ENCODE measurements at places on chromosomes 4 and X. TPM values are rescaled to one million over a fixed set of nuclear protein-coding genes. Genes with fewer than 3 reads are reported as not detected.

GRCh38 chr4:17559709-17560048, 17.3 kb upstream of the LAP3 start:
- DNase-seq = no peak

GRCh38 chrX:118114971-118115370, 1.6 kb downstream of the KLHL13 start:
- no peak for DNase-seq

DNA sequence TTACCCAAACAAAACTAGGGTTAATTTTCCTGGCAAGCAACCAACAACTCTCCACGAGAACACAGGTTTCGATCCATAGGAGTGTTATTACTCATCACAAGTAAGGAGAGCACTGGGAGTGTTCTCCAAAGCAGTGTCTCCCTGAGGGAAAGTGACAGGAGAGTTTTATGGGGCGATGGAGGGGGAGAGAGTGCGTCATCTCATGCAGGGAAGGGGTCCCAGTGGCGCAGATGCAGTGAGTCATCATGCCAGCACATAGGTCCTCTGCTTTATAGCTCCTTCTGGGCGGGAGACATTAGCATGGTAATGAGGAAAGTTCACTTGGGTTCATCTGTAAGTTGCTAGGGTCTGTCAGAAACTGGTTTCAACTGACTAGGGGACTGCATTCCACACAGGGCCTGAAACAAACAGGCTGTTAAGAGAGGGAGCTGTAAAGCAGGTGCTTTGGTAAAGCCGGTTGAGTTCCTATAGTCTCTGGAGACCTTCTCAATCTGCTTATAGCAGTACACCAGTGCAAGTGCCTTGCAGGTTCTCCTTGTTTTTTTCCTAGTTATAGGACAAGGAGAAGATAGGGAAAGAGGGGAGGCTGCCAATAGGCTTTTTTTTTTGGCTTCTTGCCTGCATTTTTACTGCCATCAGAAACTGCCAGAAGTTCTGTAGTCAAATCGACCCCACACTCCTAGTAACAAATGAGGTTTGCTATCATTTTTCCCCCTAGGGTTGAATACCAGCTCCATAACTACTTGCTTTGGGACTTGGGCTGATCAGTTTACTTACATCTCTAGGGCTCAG, 12.8 kb upstream of the BOD1L1 start:
- DNase-seq = peak; percentile 71

- peak; percentile 26 for DNase-seq
These were observed 340.9 kb upstream of the CTSO start for GRCh38 chr4:156294577-156294976.

DNA sequence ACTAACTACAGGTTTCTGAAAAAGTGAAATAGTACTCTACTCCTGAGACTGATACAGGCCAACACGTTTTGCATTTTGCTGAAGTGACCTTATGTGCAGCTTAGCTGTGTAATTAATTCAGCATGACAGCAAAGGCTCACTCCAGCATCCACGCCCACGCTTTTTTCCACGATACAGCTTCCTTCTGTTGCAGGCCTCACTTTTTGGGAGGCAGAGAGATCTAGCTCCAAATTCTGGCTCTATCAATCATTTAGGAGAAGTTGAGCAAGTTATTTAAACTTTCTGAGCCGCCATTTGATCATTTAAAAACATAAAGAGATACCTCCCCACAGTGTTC, 160.3 kb downstream of the AFAP1 start:
- DNase-seq = no peak

DNA sequence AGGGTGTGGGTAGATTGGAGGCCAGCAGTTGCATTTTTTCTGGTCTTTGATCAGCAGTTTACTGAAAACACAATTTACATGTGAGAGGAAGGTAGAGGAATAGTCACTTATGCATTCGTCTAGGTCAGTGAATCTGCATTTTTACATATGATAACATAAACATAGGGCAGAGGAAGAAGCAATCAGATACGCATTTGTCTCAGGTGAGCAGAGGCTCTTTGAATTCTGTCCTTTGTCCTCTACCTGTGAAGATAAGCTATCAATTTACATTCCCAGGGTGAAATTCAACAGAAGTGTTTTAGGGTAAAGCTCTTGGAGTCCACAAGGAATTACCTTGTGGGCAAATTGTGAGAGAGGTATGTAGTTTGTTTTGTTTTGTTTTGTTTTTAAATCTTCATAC, 306.5 kb downstream of the MAGEB5 start:
- DNase-seq = peak; percentile 25

GRCh38 chrX:119775517-119776238, 15.8 kb downstream of the RPL39 start:
- no peak for DNase-seq

DNA sequence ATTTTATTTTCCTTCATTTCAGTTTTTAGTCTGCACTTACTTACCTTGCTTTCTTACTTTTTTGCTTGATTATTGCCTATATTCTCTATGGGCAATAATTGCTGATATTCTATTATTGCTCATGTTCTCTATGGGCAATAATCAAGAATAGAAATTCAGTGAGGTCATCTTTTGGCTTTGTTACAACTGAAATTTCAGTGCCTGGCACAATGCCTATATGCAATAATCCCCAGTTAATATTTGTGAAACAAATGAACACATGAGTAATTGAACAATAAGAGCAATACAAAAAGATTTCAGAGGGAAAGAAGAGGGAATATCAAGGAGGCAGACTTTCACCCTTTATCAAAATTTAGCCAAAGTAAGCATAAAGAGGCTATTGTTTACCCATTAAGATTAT, 48.6 kb upstream of the ARSJ start:
- no peak for DNase-seq

- no peak for DNase-seq
These were observed 73.2 kb upstream of the MXD4 start for GRCh38 chr4:2334826-2335728.

DNA sequence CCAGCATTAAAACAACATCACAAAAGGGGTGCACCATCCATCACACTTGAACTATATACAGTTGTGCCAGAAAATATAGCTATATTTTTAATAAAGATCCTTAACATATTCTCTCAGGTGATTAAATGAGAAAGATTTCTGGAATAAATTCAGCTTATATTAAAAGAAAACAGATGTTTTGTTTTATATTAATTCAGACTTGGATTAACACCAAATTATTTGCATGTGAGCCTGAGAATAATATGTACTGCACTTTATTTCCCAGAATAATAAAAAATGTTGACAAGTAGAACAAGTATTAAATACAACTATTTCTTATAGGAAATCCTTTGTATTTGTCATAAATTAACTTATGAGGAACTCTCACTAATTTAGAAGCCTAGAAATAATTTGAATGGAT, 1467.4 kb downstream of the RAPGEF2 start:
- no peak for DNase-seq

GRCh38 chr4:15413623-15414019, 14.2 kb upstream of the C1QTNF7 start:
- DNase-seq = no peak

DNA sequence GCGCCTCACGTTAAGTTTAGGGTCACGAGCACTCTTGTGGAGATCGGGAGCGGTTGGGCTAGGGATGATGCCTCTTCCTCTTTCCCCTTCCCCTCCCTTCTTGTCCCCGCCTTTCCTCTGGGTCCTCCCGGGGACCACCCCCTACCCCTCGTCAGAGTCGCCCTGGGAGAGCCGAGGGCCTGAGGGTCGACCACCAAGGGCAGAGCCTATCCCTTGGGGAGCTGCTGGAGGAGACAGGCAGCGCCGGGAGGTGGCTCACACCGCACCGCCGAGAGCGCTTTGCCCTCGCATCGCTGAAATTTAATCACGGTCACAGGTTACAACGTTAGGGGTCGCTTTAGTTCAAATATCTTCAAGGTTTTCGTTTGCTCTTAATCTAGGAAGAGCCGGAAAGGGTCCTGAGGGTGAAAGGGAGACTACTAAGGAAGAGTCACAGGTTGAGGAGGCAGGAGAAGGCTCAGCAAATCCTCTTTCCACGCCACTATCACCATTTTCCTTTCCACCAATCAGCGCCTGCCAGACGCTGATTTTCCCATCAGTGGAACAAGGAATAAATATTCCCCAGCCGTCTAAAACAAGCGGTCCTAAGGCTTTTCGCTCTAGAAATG, 528 bp upstream of the SNCA start:
- DNase-seq = peak; percentile 83

DNA sequence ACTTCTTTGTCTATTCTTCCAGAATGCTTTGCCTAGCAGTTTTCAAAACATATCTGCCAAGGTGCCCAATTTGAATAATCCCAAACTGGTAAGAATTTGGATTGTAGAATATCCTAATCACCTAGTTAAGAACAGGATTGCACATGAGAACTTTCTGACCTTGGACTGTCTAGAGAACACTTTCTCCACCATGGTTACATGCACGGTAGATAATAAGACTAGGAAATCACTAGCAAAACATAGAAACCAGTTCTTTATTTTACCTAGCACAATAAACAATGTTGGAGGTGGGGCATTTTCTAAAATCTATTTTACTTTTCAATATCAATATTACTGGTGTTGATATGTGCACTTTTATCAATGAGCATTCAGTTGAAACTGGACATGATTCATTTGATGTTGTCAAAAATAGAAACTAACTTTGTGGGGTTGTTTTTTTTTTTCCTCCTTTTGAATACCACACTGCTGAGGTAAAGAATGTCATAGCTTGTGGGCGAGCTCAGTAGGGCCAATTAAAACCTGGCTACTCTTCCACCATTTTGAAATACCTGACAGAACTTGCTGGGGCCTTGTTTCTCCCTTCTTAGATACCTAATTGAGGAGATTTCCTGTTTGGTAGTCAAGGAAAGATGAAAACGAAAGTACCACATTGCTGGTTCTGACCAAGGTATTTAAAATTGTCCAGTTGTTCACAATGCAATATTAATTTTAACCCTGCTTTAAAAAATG, 10.4 kb downstream of the MID1IP1 start:
- no peak for DNase-seq

The NMU gene
- 12.9 TPM for total RNA-seq

The C1QTNF7 gene
- not detected for total RNA-seq

The CHRNA9 gene
- 1.2 TPM for total RNA-seq
